Muscle of arm (tissue), 14 donors: ENCODE measurements at places on chromosomes 5 and 9. TPM values are rescaled to one million over a fixed set of nuclear protein-coding genes. Genes with fewer than 3 reads are reported as not detected.

- no peak for DNase-seq
These were observed 421.4 kb upstream of the WWC1 start for GRCh38 chr5:167870055-167870454.

DNA sequence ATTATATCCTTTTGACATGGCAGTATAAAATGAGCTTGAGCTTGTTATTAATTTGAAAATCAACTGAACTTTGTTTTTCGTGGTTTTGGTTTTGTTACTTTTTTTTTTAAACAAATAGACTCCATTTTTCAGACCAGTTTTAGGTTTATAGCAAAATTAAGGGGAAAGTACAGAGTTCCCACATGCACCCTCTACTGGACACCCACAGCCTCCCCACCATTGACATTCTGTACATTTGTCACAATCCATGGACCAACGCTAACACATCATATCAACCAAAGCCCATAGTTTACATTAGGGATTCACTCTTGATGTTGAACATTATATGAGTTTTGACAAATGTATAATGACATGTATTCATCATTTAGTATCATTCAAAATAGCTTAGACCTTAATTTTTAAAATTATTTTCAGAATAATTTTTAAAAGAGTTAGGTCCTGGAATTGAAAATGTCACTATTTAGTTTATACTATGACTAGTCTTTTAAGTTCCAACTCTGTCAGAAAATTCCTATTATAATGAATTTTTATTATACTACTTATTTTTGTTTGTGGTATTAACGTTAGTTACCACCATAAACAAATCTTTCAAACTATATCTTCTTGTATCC, 35.3 kb upstream of the JMY start:
- no peak for DNase-seq

DNA sequence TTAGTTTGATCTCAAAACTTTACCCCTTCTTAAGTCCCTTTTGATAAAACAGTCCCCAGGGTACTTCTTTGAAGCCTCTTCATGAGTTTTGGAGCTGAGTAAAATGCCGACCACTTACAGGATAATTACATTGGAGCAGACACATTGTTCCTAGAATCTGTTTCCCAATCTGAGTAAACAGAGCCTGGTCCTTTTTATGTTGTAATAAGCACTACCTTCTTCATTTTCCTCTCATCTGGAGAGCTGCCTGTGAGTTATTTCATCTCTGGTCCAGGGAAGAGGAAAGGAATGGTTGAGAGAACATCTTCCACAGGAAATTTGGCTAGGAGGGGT, 26.3 kb upstream of the GALNT10 start:
- DNase-seq: peak; percentile 25

GRCh38 chr5:32071351-32071944, 102.7 kb downstream of the GOLPH3 start:
- DNase-seq: no peak

GRCh38 chr5:178371362-178372111, 138.9 kb upstream of the PHYKPL start:
- peak; percentile 22 for DNase-seq

DNA sequence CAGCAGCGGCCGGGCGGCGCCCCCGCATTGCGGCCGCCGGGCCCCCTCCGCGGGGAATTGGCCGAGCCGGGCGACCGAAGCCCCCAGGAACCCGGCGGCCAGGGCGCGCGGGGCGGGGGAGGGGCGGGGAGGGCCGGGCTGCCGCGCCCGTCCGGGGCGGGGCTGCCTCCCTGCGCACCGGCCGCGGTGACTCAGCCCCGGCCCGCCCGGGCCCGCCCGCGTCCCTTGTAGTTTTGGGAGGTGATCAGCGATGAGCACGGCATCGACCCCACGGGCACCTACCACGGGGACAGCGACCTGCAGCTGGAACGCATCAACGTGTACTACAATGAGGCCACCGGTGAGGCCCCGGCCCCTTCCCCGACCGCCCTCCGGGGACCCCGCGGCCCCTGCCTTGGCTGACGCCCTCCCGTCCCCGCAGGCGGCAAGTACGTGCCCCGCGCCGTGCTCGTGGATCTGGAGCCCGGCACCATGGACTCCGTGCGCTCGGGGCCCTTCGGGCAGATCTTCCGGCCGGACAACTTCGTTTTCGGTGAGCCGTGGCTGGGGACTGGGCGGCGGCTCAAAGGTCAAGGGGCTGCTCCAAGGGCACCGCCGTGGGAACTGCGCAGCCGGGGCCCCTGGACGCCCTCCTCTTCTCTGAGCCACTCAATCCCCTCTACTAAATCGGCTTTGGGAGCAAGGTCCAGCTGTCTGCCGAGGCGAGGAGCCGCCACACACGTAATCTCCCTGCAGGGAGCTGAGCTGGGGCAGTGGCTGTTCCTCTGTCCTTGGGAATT, 592 bp downstream of the TUBB4B start:
- no peak for DNase-seq

DNA sequence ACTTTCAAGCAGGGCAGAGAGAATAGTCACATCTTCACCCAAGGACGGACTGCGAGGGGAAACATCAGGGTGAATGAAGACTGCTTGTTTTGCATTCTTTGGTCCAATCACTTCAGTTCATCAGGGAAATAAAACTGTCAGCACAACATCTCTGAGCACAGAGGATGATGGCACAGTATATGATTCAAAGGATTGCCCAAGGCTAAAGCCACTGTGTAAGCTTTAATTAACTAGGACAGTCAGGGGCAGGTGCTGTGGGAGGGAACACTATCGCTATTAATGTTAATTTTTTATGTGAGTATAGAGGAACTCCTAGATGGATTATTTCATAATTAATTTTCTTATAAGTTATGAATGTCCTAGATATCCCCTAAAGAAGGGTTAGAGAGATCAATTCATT, 112.1 kb downstream of the BASP1 start:
- DNase-seq: no peak

- DNase-seq: no peak
These were observed 329 bp downstream of the CDC23 start for GRCh38 chr5:138212828-138213160.

DNA sequence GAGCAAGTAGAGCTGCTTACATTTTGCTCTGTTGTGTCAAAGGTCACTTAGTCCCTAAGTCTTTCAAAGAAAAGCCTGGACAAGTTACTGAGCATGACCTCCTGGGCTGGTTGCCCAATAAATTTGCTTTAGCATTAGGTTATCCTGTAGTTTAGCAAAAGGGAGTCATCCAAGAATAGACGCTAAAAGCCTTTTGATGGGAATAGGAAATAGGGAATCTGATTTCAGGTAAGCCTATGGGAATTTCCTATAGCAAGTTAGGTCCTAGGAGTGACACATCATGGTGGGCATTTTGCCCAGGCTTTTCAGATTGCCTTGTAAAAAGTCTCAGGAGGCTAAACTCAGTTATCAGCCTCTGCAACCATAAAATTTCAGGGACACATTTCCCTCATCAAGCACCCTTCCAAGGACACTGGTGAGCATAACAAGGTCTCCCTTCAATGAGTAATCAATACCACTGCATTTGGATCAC, 67.6 kb upstream of the RANBP3L start:
- DNase-seq: no peak

DNA sequence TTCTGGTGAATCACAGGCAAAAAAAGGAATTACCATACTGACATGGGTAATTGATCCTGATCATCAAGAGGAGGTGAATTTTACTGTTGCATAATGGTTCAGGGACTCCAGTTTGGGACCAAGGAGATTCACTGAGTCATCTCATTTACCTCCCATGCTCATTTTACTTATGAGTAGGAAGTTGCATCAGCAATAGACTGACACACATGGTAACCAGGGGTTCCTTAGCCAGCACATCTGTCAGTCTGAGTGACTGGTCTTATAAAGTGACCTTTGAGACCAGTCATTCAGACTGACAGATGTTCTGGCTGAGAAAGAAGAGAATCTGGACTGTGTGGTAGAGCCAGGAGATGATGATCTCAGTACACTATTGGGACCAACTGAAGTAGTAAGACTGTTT, 384.6 kb upstream of the CD180 start:
- DNase-seq: peak; percentile 38

GRCh38 chr9:77877976-77878375, 153.6 kb downstream of the GNAQ start:
- no peak for DNase-seq

GRCh38 chr5:179955062-179955461, 47.4 kb upstream of the TBC1D9B start:
- no peak for DNase-seq

DNA sequence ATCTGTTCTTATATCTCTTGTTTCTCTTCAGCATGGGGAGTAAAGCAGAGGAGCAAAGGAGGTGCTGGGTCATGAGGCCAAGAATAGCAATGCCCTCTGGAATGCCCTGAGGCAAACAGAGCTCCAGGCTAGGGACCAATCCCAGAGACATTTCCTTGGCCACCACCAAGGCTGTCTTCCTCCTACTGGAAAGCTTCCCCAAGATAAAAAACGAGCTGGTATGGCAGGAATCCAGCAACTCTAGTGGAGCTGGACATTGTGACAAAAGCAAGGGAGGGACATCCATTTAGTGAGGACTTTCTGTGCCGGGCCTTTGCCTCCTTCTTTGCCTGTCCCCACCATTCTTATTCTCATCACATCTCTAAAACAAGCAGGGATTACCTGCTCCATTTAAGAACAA, 161.6 kb downstream of the ASTN2 start:
- no peak for DNase-seq

GRCh38 chr9:93207326-93207814, 23.4 kb downstream of the WNK2 start:
- peak; percentile 84 for DNase-seq

SLC1A1 gene
- 0.33 TPM for polyA plus RNA-seq

C9orf50 gene
- polyA plus RNA-seq: not detected

WDR38 gene
- polyA plus RNA-seq: not detected

SH3PXD2B gene
- 36.1 TPM for polyA plus RNA-seq

EQTN gene
- polyA plus RNA-seq: not detected

SLC35D2 gene
- polyA plus RNA-seq: 21.9 TPM

LIFR gene
- 45.6 TPM for polyA plus RNA-seq

ZNF454 gene
- polyA plus RNA-seq: 3.4 TPM

CCDC180 gene
- 6.2 TPM for polyA plus RNA-seq

DMRTA1 gene
- polyA plus RNA-seq: 0.08 TPM

SNX30 gene
- polyA plus RNA-seq: 10.6 TPM
